ENCODE measurements at places on chromosomes 5 and 9. TPM values are rescaled to one million over a fixed set of nuclear protein-coding genes. Genes with fewer than 3 reads are reported as not detected.

The ASPN gene
- total RNA-seq, result not detected

The PCDHGB5 gene
- 10.3 TPM for total RNA-seq

The PCDH1 gene
- 53.0 TPM for total RNA-seq

The KIAA0825 gene
- total RNA-seq, result 0.23 TPM

DNA sequence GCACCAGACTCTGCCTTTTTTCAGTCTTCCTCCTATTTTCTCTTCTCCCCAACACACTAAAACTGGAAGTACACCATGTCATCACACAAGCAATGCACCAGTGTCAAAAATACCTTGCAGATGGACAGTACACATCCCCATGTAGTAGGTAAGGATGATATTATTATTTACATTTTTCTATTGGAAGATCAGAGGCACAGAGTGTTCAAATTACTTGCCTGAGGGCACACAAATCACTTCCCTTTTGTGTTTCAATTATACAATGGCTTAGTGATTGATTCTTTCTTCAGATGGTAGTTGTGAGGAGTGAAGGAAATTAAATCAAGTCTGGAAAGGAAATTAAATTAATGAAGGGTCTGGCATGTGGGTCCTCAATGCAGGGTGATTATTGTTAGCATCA, 39.6 kb downstream of the CTSL start:
- no peaks in the 10 kb centered on the region for H3K36me3 ChIP-seq
- DNase-seq, result no peak
- no peak overlapping the region for H3K27ac ChIP-seq
- no peaks in the 10 kb centered on the region for H3K27me3 ChIP-seq
- no peak overlapping the region for H3K4me3 ChIP-seq
- H3K4me1 ChIP-seq, result peaks cover 8% of the 10 kb centered on the region

GRCh38 chr9:68964102-68964541, 49.8 kb downstream of the PRKACG start:
- DNase-seq, result peak; percentile 38
- peaks cover 15% of the 10 kb centered on the region for H3K4me1 ChIP-seq
- H3K27me3 ChIP-seq, result peaks cover 35% of the 10 kb centered on the region
- no peaks in the 10 kb centered on the region for H3K36me3 ChIP-seq

- DNase-seq, result no peak
- no peak overlapping the region for H3K27ac ChIP-seq
- H3K36me3 ChIP-seq, result no peaks in the 10 kb centered on the region
- no peaks in the 10 kb centered on the region for H3K27me3 ChIP-seq
- no peaks in the 10 kb centered on the region for H3K4me1 ChIP-seq
- H3K4me3 ChIP-seq, result no peak overlapping the region
Observed at GRCh38 chr5:26259081-26259480, 779.3 kb downstream of the CDH9 start.

DNA sequence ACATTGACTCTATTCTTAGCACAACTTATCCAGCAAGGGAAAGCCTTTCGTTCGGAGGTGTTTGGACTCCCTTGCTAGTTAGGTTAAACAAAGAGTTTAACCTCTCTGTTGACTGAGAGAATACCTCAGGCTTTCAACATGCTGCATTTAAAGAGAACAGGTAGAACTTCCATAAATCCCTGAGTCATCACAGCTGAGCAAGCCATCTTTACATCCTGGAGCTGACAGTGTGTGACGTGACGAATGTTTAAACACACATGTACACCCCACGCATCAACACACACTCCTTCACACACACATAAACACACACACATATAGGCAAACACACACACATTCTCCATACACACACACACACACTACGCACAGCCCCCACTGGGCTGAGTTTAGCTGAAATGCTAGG, 152.8 kb downstream of the ADAMTS12 start:
- H3K36me3 ChIP-seq, result no peaks in the 10 kb centered on the region
- no peaks in the 10 kb centered on the region for H3K27me3 ChIP-seq
- peak overlapping the region; percentile 36 for H3K27ac ChIP-seq

DNA sequence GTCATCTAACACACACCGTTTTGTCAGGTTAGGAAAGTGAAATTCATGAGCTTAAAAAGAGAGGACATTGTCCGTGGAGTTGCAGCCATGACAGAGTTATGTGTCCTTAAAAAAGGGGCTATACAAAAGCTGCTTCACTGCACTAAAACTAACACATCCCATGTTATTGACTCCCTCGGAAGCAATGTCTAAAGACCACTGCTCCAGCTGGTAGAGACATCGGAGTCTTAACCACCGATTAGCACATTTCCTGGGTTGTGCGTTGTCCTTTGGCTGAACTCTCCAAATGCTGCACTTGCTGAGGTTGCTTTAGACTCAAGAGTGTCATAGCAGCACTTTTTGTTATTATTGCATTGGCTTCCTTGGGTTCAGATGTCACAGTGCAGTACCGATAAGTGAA, 128.3 kb upstream of the C9orf72 start:
- peak overlapping the region; percentile 43 for H3K4me3 ChIP-seq
- DNase-seq, result peak; percentile 51
- peaks cover 12% of the 10 kb centered on the region for H3K4me1 ChIP-seq
- H3K27me3 ChIP-seq, result no peaks in the 10 kb centered on the region
- H3K36me3 ChIP-seq, result no peaks in the 10 kb centered on the region

- no peak for DNase-seq
- no peak overlapping the region for H3K4me3 ChIP-seq
- H3K4me1 ChIP-seq, result peaks cover 6% of the 10 kb centered on the region
- no peaks in the 10 kb centered on the region for H3K36me3 ChIP-seq
- no peaks in the 10 kb centered on the region for H3K27me3 ChIP-seq
- H3K27ac ChIP-seq, result no peak overlapping the region
Observed at GRCh38 chr5:124908581-124909451, 162.4 kb upstream of the ZNF608 start.

DNA sequence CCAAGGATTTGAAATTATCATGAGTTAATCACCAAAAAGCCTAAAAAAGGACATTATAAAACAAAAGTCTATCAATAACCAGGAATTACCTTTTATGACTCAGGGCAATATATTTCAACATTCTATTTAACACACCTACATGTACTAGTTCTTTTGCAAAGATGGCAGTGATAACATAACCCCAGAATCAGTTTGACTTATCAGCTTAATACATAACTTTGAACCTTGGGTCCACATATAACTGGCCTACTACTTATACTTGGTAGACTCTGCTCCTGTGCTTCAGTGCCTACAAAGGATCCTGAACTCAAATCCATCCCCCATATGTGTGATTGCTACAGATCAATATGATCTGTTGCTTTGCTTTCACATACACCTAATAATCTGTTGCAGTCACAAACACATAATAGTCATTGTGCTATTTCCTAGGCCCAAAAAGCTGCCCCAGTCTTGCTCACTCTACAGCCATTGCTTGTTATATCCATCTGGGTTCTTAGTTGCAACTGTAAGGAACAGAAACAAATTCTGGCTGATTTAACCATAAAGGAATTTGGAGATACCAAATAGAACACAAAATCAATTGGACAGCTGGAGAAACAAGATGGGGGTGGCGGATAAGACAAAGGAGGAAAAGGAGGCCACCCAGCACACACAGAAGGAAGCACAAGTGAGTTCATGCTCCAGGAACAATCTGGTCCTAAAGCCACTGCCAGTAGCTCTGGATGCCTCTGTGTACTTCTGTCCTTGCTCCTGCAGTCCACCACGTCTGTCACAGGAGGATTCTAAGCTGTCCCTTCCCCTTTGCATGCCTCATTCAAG, 25.5 kb downstream of the DEPDC1B start:
- H3K27ac ChIP-seq, result no peak overlapping the region
- H3K36me3 ChIP-seq, result no peaks in the 10 kb centered on the region

- peak; percentile 80 for DNase-seq
- H3K27me3 ChIP-seq, result no peaks in the 10 kb centered on the region
- no peak overlapping the region for H3K4me3 ChIP-seq
- no peaks in the 10 kb centered on the region for H3K36me3 ChIP-seq
Observed at GRCh38 chr5:32916648-32917047, 205.5 kb downstream of the NPR3 start.

- H3K4me1 ChIP-seq, result no peaks in the 10 kb centered on the region
- no peaks in the 10 kb centered on the region for H3K27me3 ChIP-seq
- no peak overlapping the region for H3K4me3 ChIP-seq
- DNase-seq, result no peak
- H3K27ac ChIP-seq, result no peak overlapping the region
Observed at GRCh38 chr5:154723740-154724505, 31.3 kb upstream of the LARP1 start.
